Stimulated activated CD4-positive, alpha-beta T cell treated with anti-CD3 and anti-CD28 coated beads, Interleukin-4, amount 100 ng/mL, for 48 hours (primary cell): ENCODE measurements at places on chromosomes 1 and 21.

DNA sequence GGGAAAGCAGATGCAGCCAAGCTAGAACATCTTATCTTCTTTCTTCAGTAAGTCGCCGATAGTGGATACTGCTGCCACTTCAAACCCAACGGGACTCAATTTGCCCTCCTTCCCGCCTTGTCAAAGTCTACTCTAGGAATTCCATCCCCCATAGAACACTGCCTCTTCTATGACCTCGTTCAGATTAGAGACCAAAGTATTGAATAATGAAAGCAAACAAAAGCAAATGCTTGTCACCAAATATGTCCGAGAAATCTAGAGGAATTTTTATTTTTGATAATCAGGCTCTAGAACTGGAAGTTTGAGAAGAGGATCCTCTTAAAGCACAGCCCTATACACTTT lies 853 bp upstream of the RRAGC start:
- DNase-seq = no peak

- no peak for DNase-seq
Measured at GRCh38 chr21:34185026-34185750, 111.8 kb downstream of the MRPS6 start.

- no peak for DNase-seq
Measured at GRCh38 chr1:91123319-91123718, 101.5 kb upstream of the ZNF644 start.

DNA sequence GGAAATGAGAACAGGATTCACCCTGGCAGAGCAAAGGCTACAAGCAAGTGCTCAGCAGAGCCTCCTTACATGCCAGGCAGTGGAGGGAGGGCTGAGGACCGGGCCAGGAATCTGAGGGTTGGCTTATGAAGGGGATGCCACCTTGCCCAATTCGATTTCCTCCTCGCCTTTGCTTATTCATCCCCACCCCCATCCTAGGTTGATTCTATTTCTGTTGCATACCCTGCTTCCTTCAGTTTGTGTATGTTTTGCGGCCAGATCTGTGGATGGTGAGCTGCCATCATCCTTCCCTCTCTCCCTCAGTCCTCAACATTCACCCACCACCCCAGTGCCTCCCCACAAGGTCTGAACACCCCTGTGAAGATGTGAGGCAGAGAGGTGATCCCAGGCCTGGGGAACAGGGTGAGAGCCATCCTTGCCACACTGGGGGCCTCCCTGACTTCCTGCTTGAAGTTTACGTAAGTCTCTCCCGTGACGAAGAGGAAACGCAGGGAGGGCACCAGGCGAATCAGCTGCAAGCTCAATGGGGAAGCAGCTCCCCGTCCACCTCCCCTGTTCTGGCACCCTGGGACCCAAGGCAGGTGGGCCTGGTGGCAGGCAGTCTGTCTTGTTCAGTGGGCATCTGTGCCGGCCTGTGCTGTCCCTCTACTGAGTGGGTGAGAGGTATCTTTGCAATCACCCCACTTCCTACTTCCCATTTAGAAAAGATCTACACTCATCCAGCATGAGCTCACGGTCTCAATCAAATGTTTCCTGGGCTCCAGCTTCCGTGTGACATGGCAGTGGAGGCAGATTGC lies 50.6 kb upstream of the CNTN2 start:
- DNase-seq = no peak

DNA sequence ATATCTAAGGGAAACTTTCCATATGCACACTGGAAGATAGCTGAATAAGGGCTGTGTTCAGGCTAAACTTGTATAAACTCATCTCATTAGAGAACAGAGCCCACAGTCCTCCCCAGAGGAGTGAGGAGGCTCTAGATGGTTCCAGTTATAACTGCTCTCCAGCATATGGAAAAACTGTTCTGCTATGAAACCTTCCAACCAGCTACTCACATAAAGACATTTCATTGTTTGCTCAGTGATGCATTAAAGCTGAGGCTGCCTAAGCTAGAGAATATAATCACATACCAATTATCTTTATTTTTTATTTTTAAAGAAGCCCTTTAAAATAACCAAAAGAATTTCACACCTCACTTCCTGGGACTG lies 13.3 kb downstream of the AHCYL1 start:
- no peak for DNase-seq

DNA sequence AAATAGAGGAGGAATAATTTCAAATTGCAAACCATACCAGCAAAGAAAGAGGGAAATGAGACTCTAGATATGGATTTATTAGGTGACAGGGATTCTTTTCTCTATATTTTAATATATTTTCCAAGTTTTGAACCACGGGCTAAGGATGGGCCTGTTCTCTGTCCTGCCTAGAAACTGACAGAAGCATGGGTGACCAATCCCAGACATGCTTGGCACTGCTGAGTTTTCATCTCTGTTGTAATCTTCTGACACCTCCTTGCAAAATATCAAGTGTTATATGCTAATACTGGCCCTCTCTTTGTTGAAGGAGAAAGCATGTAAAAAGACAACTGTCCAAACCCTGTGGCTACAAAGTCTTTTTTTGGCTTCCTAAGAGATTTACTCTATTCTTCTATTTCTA lies 774 bp upstream of the ANGPTL7 start:
- no peak for DNase-seq

- DNase-seq = peak; percentile 41
Measured at GRCh38 chr1:214332946-214333798, 52.2 kb downstream of the SMYD2 start.

DNA sequence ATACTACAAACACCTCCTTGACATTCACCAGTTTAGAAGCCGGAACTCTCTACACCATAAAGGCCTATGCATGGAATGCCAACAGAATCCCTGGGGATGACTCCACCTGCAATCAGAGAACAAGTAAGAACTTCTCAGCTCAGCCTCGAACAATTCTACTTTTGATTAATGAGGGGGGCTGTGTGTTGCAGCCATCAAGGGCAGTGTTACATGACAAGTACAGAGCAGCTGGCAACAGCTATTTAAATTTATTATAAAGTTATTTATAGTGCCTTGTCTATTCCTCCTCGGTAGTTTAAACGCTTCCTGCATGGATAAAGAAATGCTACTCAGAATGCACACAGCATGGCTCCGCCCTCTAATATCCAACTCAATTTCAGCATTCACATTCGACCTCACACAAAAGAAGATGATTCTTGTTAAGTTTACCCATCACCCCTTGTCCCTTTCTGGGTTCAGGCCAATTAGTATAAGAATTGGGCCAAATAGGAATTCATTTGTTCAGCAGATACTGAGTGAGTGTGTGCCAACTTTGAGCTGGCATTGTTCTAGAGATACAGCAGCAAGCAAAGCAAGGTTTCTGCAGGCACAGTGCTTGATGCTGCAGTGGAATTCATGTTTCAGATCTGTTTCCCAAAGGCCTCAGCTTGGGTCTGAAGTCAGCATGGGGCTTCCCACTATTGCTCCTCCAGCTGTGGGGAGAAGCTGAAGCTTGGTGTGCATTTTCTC lies 6.4 kb downstream of the FNDC7 start:
- DNase-seq = no peak

DNA sequence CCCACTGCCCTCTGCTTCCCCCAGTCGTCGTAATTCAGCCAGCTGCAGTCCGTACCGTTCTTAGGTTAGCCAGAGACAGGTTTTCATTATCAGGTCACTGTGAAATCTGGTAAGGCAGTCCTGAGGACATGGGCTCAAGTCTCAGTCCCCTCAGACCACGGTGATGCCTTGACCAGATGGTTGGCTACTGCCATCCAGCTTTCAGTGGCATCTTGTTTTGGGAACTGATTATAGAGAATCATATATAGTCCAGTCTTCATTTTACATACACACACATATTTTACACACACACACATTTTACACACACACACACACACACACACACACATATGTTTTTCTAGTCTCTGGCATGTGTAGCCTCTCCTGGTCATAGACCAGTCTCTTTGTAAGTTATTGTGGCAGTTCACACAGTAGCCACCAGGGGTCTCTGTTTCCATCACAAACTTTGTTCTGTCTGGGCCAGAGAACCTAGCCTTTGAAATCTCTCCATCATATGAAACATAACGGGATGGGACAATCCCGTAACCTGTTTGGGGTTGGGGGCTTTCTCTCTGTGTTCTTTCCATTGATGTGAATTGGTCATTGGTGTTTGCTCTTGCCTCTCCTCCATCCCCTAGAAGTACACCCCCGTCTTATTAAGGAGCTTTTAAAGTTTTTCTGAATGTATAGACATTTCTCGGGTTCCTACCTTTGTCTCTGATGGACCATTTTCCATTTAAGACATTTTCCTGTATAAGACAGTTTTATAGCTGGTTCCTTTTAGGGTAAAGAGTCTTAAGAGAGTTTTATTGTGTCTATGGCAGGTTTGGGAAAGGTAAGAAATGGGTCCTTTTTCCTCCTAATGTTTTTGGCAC lies 8.4 kb upstream of the IKBKE start:
- DNase-seq = peak; percentile 60

DNA sequence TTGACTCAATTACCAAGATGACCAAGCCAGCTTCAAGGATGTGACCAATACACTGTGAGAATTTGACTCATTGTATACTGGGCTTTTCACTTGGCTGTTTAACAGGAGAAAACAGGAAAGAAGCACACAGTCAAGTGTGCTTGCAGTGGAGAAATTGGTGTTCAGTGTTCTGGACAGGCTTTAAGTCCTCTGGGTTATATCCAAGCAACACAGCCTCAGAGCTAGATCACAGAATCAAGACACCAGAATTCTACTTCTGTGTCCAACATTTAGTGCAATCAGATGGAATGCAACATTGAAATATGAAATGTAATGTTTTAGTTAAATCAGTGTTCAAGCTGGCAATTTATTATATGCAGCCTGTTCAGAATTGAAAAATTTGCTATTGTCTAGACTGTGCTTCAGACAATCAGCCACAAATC lies 694.4 kb downstream of the LTN1 start:
- DNase-seq = no peak

- DNase-seq = no peak
Measured at GRCh38 chr1:57422271-57423134, 1.4 kb downstream of the DAB1 start.

DNA sequence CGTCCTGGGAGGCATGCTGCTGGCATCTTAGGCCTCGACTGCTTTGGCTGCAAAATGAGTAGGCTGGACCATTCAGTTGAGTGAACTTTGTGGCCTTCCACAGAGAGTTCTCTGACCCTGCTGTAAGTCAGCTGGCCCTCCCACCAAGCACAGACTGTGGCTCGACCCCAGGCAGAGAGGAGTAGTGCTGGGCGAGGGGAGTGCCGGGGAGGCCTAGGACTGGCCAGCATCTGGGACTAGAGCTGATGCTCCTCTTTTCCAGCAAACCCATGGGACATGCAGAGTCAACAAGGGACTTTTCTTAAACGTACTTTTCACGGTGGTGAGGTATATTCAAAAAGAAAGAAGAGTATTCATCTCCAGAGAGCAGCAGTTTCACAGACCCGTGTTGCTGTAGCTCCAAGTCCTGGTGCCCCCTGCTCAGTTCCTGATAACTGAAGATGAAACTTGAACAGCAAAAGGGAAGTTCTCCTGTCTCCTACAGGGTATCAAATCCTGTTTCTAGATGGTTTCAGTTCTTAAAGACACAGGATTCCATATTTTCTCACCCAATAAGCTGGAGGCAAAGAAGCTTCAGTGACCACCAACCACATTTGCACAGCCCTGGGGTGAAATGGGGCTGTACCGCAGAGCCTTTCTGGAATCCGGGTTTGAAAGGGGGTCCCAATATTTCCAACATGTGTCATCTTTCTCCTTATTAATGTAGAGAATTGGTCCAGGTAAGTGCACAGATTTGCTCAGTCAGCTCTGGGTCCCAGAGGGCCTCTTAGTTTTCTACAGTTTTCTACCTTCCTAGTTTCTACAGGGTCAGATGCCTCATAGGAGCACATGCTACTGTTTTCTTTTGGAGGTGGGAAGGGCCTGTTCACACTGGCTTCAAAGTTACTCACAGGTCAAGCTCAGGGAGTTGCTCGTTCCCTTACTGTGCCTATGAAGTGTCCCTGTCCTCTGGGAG lies 20.9 kb downstream of the BATF3 start:
- peak; percentile 41 for DNase-seq

DNA sequence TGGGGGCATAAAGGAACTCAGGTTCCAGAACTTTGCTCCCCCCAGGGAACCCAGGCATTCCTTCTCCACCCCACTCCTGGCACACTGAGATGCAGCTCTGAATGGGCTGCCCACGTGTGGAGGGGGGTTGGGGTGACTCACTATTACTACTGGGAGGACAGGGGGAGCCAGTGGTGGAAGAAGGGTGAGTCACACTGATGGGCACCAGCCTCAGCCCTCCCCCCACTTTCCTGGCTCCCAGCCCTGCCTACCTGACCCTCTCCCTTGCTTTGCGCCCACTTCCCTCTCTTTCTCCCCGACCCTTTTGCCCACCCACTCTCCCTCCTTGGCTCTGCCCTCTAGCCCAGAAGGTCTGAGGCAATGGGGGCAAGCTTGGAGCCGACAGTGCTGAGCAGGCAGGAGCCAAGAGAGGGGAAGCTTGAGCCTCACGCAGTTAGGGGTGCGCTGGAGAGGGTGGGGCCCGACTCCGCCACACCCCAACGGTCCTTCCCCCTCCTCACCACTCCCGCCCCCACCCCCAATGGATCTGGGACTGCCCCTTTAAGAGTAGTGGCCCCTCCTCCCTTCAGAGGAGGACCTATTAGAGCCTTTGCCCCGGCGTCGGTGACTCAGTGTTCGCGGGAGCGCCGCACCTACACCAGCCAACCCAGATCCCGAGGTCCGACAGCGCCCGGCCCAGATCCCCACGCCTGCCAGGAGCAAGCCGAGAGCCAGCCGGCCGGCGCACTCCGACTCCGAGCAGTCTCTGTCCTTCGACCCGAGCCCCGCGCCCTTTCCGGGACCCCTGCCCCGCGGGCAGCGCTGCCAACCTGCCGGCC lies at the start of gene LMNA:
Gene LMNA (plus strand): TSS at position 611 of the 818 bp plus-strand sequence. CDS start 208 bp downstream, outside the sequence.
- peak; percentile 60 for DNase-seq

DNA sequence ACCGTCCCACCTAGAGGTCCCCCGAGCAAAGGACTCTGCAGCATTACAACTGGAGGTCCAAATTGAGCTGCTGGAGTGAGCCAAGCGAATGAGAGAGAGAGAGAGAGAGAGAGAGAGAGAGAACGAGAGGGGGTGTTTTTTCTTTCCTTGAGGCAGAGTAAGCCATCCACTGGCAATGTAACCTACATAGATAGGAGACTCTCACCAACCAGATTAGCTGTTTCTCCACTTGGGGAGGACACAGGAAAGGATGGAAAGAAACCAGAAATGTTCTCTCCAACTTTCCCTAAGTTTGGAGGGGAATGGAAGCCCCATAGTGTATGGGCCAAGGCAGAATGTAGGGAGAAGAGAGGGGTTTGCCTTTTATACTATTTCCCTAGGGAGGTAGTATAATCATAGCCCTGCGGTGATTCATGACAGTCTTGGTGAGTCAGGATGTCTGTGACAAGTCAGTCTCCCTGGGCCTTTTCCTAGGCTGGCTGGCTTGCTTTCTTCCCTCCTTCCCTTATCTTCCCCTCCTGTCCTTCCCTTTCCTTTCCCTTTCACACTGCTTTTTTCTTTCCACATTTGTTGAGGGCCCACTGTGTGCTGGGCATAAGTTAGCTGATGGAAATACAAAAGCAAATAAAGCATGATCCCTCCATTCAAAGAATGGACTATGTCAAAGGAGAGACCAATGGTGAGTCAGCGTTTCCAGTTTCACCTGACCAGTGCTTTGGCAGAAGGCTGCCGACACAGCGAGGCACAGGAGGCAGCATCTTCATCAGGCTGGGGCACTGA lies 7.1 kb downstream of the FNDC7 start:
- DNase-seq = no peak

- no peak for DNase-seq
Measured at GRCh38 chr1:216111842-216112241, 311.4 kb downstream of the USH2A start.

- no peak for DNase-seq
Measured at GRCh38 chr1:199163670-199164069, 524.8 kb downstream of the PTPRC start.

- DNase-seq = no peak
Measured at GRCh38 chr21:35036465-35037383, 12.4 kb downstream of the RUNX1 start.

GRCh38 chr1:236069796-236070195 lies 4.9 kb upstream of the NID1 start:
- DNase-seq = no peak

- DNase-seq = peak; percentile 68
Measured at GRCh38 chr1:35718492-35719336, at the start of gene C1orf216. Gene C1orf216 (minus strand): TSS chr1:35718884. CDS start chr1:35716321, 2,563 bp downstream.
